Activated T-cell treated with anti-CD3 and anti-CD28 coated beads for 24 hours (primary cell): ENCODE measurements at places on chromosomes 4 and X.

DNA sequence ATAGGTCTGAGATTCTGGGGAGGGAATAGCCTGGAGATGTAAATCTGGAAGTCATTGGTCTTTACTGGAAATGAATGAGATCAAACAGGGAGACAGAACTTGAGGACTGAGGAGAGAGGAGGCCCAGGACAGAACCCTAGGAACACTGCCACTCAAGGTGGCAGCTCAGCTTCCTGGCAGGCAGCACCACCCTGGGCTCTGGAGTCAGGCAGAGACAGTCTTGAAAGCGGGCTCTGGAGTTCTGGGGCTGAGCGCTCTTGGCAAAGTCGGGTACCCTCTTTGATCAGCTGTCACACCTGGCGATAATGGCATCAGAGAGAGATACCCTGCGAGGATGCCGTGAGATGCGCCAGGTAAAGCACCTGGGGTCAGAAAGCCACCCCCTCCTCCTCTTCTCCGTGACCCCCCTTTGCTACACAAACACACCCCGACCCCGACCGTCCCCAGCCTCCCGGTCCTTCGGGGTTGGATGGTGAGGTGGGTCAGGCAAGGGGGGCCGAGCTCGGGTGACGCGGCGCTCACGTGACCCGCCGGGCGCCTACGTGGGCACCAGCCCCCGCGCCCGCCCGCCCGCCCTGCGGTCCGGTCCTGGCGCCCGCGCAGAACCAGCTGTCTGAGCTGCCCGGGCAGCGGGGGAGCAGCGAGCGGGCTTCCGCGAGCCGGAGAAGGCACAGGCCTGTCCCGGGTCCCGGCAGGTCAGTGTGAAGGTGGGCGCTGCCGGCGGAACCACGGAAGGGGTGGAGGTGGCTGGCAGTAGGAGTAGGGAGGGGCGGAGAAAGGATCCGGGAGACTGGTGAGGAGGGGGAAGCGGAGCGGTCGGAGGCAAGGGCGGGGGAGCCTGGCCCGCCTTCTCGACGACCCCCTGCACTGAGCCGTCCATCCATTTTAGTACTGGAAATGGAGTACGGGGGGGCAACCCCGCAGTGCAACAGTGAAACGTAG lies at the start of gene TCEAL3:
TSS of gene TCEAL3 (plus strand) at position 600 of the 942 bp plus-strand sequence. CDS start 1,102 bp downstream, outside the sequence.
- DNase-seq: no peak

GRCh38 chr4:71229477-71230270 lies 109.1 kb upstream of the SLC4A4 start:
- DNase-seq: no peak

DNA sequence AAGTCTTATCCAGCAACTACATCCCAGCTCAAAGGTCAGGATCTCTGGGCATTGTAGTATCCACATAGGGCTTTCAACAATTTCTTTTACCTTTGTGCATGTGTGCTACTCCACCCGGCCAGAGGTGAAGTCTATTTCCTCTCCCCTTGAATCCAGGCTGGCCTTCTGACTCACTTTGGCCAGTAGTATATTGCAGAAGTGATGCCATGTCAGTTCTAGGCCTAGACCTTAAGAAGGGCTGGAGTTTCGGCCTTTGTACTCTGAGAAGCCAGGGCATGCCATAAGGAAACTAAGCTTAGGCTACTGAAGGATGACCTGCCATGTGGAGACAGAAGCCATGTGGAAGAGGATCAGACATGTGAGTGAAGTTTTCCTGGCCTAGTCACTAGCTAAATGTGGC lies 191.2 kb upstream of the ATP6AP2 start:
- no peak for DNase-seq

- DNase-seq: no peak
Measured at GRCh38 chrX:110851780-110852179, 56.2 kb upstream of the CHRDL1 start.

- DNase-seq: no peak
Measured at GRCh38 chrX:9196961-9197640, 163.2 kb upstream of the FAM9B start.
